ENCODE measurements at places on chromosomes 7 and 10.

GRCh38 chr7:112481833-112482670 lies 1.3 kb downstream of the LSMEM1 start:
- DNase-seq: peak; percentile 98

DNA sequence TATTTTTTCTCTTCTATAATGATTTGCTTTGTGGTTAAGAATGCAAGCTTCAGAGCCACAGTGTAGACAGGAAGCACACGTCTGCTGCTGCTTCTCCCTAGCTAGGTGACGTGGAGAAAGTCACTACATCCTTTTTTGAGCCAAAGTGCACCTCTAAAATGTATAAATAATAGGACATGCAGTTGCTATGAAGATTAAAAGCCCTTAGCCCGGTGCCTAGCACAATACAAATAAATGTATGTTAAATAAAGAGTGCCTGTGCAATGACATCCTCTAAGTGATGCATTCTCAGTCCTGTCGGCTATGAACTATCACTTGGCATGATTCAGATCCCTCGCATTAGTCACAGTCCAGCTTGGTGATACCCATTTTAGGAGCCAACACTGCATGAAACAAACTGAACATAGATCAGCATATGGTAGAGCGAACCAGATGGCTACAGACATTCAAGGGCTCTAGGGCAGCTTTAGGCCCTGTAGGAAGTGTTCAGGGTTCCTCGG lies 4.8 kb upstream of the TRDMT1 start:
- peak; percentile 89 for DNase-seq

GRCh38 chr7:29442146-29442545 lies 121.5 kb upstream of the PRR15 start:
- DNase-seq: peak; percentile 16

GRCh38 chr10:66176772-66177171 lies 749.1 kb upstream of the LRRTM3 start:
- no peak for DNase-seq
